ENCODE measurements at places on chromosomes 6 and 20. TPM values are rescaled to one million over a fixed set of nuclear protein-coding genes. Genes with fewer than 3 reads are reported as not detected.

Gene RNF39
- total RNA-seq: 0.07 TPM

Gene PSORS1C2
- not detected for total RNA-seq

Gene ZNF165
- total RNA-seq: 0.13 TPM

Gene ISM1
- under 0.01 TPM for total RNA-seq

Gene SIRPB2
- total RNA-seq: not detected

Gene DACT2
- 0.07 TPM for total RNA-seq

Gene ALDH8A1
- total RNA-seq: 0.72 TPM

Gene MRAP2
- 2.7 TPM for total RNA-seq

Gene LSM2
- 16.9 TPM for total RNA-seq

Gene KCNQ5
- 7.8 TPM for total RNA-seq

Gene SNHG17
- total RNA-seq: 4.6 TPM

Gene BMP5
- 0.03 TPM for total RNA-seq

Data from smooth muscle cell of the pulmonary artery (primary cell).